CD4-positive, alpha-beta T cell treated with Interleukin-15 for 1 hour (primary cell): ENCODE measurements at places on chromosomes 6 and 20.

DNA sequence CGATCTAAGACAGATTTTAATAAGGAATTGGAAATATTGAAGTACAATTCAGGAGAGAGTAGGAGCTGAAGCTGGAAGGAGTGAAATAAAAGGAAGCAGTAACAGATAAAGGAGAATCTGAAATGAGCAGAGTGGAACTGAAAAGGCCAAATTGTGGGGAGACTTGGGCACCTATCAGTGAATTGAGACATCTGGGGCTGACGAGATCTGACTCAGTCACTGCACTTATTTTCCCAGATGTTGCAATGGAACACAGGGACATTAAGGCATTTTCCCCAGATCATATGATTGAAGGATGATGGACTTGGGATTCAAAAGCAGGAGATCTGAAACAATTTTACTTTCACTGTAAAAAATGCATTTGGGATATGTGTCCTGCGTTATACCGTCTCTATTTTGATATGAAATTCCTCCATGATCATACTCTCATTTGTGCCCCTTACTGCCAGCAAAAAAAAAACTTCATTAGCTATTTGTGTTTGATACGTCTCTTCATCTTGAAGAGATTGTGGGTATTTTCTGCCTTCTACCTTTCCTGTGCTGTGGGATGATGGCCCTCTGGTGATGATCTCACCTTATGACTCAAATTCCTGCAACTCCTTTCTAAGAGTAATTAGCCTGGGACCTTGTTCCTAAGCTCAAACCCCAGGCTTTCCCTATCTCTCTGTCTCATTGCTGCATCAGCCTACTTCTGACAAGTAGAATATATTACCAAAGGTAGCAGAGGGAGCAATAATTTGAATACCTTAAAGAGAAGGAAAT is 278.5 kb upstream of the MAN1A1 start:
- DNase-seq = no peak

DNA sequence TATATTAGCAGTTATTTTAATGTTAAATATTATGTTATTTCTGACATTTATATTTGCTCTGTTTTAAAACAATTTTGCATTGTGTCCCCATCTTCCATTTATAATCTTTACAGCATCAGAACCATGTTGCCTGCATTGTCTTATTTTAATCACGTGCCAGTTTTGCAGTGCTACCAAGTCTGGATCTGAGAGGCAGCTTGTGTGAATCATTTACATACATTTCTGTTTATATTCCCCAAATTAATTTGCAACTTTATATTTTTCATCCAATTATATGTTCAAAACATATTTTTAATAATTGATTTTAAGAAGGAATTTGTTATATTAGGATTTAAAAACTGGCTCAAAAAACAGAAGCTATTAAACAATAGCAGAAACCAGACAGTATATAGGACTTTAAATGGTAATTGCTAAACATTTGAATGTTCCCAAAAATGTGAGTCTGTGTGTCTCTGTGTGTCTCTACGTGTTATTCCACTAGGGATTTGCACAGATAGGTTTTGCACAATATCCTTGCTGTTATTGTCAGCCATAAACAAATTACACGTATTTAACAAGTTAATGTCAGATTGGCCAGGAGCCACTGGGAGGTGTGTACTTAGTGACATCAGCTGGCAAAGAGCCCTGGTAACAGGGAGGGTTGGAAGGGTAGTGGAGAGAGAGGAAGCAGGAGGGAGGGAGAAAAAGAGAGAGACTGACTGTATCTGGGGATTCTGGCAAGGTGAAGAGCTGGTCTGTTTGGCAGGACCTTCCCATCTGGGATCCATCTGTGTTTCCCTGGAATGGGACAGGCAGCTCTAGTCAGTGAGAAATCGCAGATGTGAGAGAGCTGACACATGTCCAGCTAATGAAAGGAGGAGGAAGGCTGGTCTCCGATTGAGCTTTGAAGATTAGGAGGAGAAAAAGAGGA is 72.1 kb downstream of the CBFA2T2 start:
- no peak for DNase-seq

DNA sequence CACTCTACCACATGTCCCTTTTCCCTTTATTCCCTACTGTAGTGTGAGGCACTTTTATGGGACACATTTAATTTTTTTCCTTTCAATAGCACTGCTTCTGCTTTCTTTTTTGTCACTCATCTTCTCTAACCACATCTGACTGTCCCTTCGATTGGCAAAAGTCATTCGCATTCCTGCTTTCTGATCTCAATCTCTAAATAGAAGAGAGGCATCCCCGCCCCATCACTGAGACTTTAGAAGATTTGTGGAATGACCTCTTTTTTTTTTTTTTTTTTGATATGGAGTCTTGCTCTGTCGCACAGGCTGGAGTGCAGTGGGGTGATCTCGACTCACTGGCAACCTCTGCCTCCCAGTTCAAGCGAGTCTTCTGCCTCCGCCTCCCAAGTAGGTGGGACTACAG is 9.1 kb downstream of the ZNF292 start:
- no peak for DNase-seq

GRCh38 chr6:114998492-114998891 is 655.7 kb upstream of the HS3ST5 start:
- DNase-seq = no peak

DNA sequence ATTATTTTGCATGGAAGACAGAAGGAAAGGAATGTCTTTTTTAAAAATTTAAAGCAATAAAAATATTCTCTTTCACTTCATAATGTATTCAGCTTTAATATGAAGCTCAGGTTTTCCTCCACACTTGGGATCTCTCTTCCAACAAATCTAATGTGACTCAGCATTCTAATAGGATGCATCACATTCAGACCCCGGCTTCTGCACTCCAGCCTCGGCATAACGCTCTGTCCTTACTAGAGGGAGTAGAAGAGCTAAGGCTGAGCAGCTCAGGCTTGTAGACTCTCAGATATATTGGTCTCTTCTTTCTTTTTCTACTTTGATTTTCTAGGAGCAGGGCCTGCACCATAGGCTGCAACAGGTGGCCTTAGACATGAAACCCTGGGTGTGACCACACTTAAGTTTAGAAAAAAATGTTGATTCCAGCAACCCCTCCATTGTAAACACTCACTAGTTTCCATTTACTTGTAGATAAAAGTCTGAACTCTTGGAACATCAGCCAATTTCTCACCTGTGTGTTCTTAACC is 161.7 kb downstream of the PAK5 start:
- DNase-seq = no peak

GRCh38 chr6:81981812-81982211 is 229.3 kb upstream of the TENT5A start:
- DNase-seq = no peak

DNA sequence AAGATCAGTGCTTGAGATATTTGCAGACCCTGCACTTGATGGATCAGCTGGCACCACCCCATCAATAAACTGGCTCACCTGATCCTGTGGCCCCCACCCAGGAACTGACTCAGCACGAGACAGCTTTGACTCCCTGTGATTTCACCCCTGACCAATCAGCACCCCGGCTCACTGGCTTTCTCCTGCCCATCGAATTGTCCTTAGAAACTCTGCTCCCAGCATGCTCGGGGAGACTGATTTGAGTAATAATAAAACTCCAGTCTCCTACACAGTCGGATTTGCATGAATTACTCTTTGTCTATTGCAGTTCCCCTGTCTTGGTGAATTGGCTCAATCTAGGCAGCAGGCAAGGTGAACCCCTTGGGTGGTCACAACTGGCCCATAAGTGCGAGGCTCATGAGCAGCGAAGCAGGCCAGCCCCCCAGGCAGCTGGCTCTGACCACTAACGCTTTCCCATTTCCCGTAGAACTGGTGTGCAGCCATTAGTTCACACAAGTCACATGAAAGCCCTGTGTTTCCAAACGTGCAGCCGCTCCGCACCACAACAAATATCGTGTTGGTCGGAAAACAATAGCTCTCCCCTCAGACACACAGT is 79.6 kb downstream of the RSPH3 start:
- no peak for DNase-seq

DNA sequence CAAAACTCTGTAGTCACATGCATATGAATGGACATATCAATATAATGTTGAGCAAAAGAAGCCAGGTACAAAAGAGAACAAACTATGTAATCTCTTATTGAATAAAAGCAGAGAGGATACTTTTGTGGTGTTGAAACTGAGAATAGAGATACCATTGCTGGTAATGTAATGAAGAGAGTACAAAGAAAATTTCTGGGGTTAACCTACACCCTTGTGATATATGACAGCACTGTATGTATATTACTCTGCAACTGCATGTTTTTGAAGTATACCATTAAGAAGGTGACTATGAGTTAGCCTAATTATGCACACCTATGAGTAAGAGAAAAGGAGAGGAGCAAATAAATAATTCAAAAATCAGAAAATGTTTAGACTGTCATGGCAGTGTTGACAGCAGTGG is 268.8 kb upstream of the DEFB112 start:
- no peak for DNase-seq

GRCh38 chr6:116323863-116324262 is 44.1 kb upstream of the TSPYL1 start:
- no peak for DNase-seq

- peak; percentile 79 for DNase-seq
Observed at GRCh38 chr6:71288228-71289038, at the start of gene OGFRL1. Gene OGFRL1 (plus strand): TSS chr6:71288811. CDS start chr6:71288937, 126 bp downstream.

DNA sequence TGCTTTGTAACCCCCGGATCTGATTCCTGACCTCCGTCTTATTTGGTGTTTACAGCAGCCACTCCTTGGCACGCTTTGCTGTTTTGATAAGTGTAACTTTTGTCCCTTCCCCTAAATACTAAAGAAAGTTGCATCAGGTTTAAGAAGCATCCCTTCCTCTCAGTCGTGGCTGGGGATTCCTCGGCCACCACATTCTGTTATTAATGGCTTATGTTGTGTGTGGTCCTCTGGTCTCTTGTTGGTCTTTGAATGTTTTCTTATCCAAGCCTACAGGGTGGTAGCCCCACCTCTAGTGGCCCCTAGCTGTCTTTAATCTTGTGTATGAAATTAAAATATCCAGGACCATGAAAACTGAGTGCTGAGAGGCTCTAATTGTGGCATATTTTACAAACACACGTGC is 37.5 kb upstream of the FNDC1 start:
- no peak for DNase-seq

DNA sequence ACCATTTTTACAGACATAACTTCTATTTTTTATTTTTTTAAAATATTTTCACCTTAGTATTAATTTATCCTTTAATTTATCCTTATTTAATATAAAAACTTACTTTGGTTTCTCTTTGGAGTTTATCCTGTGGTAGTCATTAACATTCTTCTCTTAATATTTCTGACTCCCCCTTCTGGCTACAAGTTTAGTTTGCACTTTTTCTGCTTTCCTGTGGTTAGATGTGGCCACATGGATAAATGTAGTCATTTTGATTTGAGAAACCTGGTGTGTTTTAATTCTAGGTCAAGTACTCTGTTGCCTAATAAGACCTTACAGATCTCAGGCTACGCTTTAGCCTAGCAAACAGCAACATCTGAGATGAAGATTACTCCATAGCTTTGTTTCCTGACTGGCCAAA is 1187.5 kb downstream of the HACE1 start:
- no peak for DNase-seq

GRCh38 chr20:54704032-54704635 is 228.7 kb downstream of the DOK5 start:
- no peak for DNase-seq

- no peak for DNase-seq
Observed at GRCh38 chr6:3032986-3033385, 33.3 kb downstream of the NQO2 start.

GRCh38 chr6:115838763-115839401 is 221.8 kb downstream of the FRK start:
- DNase-seq = no peak

DNA sequence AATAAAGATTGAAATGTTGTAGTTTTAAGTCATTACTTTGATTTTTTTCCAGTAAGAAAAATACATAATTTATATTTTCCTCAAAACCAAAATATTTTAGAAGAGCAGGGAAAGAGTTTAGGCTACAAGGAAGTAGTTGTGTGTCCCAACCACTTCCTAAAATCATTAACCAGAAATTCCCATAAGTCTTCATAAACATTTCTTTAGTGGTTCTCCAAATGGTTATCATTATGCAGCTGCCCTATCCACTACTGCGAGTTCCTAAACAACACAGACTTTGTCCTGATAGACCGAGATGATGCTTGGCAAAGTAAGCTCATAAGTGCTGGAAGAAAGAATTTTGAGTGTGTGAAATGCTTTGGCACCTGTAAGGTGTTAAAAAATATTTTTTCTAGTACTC is 93.6 kb downstream of the ARMC2 start:
- no peak for DNase-seq

GRCh38 chr6:492816-493414 is 101.4 kb downstream of the IRF4 start:
- DNase-seq = no peak

GRCh38 chr20:50071039-50071888 is 41.7 kb downstream of the UBE2V1 start:
- DNase-seq = peak; percentile 84
